ENCODE measurements at places on chromosomes 3 and 15.
A peak's percentile ranks its signal among the peaks of the same experiment; 100 is the strongest.

DNA sequence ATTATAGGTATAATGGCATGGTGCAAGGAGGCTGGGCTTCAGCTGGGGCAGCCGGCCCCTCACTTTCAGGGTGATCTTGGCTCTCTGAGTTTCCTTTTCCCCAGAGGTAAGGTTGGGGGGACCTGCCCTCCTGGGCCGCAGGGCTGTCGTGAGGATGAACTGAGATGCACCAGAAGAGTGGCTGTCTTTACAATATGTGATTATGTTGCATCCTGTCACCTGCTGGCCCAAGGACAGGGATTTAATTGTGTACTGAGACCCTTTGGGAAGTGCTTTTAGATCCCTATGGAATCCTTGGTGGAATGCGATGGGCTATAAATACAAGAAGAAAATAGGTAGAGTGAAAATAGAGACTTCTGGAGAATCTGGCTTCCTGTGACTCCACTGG, 22.1 kb downstream of the ANAPC13 start:
- no peak for DNase-seq

- no peak for DNase-seq
These were observed 105.8 kb downstream of the CBLB start for GRCh38 chr3:105762749-105763658.

- no peak for DNase-seq
These were observed 40.0 kb upstream of the LMOD3 start for GRCh38 chr3:69162308-69162980.

GRCh38 chr15:96700555-96700954, 370.1 kb downstream of the NR2F2 start:
- no peak for DNase-seq

- no peak for DNase-seq
These were observed 236.8 kb upstream of the GBE1 start for GRCh38 chr3:81998139-81998755.

DNA sequence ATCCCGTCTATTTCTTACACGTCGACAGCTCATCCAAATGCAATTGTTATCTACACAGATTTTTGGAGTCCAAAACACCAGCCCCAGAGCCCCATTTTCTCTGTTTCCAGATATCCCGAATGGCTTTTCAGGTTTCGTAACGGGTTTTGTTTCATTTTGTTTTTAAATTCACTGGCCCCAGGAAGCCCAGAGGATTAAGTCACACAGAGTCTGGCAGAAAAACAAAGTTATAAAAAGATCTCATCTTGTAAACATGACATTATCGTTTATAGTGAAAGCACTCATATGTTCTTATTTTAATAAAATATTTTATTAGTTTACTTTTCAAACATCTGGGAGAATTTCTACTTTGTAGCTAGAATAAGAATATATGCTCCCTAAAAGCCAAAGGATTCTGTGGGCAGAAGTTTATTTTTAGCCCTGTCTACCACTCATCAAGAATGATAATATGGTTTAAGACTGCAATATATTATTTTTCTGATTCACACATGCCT, 149.3 kb upstream of the SLC2A2 start:
- DNase-seq = no peak

DNA sequence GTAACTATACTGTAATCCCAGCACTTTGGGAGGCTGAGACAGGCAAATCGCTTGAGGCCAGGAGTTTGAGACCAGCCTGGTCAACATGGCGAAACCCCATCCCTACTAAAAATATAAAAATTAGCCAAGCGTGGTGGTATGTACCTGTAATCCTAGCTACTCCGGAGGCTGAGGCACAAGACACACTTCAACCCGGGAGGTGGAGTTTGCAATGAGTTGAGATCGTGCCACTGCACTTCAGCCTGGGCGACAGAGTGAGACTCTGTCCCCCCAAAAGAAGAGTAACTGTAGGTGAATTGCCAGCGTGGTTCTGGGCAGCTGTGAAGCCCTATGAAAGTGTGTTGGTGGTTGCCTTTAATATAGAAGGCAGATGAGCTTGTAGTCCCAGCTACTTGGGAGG, 95.9 kb downstream of the SLCO3A1 start:
- no peak for DNase-seq

- DNase-seq = no peak
These were observed 103.0 kb upstream of the TGFBR2 start for GRCh38 chr3:30503446-30503845.

DNA sequence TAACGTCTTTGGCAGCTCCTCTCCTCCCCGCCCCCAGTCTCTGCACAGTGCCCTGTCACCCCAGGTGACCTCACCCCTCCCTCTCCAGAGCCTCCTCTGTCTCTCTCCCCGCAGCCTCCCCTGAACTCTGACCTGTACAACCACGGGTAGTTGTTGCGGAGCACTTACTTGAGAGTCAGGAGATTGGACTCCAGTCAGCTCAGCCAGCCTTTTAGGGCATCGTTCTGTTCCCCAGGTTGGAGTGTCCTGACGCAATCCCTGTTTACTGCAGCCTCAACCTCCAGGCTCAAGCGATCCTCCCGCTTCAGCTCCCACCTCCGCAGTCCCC, 177.7 kb downstream of the UACA start:
- no peak for DNase-seq

GRCh38 chr3:185399737-185400667, 37.1 kb downstream of the MAP3K13 start:
- peak; percentile 50 for DNase-seq

DNA sequence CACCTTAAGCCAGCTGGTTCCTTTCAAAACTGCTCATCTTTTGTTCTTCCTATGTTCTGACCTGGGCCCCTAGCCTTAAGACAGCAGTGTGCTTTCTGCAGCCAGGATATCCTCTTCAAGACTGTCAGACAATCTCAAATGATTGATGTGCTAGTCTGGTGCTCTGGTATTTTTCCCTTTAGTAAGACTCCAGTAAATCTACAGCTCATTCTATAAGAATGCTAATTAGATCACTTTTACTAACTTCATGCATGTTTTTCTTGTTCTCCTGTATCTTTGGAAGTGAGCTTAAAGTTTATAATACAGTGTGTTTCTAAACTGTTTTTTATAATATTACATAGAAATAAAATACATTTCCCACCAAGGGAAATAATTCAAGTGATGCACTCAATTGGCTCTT, 220.9 kb upstream of the NANOGP8 start:
- DNase-seq = no peak

DNA sequence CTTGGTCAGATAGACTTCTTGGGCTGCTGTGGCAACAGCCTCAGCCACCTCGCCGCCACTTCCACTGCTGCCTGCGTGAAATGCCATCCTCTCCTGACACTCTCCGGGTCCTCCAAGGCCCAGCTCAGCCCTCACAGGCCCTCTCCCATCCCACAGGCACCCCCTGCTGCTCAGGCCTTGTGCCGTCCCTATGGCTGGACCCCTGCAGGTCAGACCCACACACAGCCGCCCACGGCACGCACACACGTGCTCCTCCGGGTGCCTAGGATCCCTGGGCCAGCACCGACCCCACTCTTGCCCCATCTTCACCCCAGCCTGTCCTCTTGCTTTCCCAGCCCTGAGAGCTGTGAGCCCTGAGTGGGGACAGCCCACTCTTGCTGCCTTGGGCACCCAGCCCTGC, 19.7 kb downstream of the CFAP100 start:
- DNase-seq = no peak

- DNase-seq = no peak
These were observed 51.7 kb downstream of the TRANK1 start for GRCh38 chr3:36893137-36893557.

DNA sequence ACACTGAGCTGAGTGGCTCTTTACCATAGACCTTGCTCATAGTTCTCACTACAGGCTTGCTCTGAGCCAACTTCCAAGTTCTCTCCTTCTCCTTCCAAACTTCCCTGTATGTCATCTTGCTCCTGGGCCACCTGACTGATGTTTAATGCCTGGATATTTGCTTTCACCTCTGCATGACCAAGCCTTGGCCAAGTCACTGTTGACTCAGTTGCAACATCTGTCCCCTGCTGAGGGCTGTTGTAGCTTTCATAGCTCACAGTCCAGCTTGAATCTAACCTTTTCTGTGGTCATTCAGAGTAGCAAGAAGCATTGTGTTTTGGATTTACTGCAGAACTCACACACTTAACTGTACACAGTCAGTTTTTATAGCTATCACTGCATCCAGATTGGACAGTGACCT, 171.8 kb upstream of the ROPN1 start:
- no peak for DNase-seq

- no peak for DNase-seq
These were observed 1.4 kb downstream of the CD200R1 start for GRCh38 chr3:112973325-112974177.

- DNase-seq = peak; percentile 30
These were observed at the start of gene FAM240A for GRCh38 chr3:46612324-46612723. TSS of gene FAM240A (plus strand) at chr3:46612525. CDS start at chr3:46612684, 159 bp downstream.

GRCh38 chr3:119349354-119350041, 55.3 kb downstream of the ARHGAP31 start:
- DNase-seq = no peak

- DNase-seq = no peak
These were observed 4.9 kb upstream of the ACKR4 start for GRCh38 chr3:132592216-132592615.

DNA sequence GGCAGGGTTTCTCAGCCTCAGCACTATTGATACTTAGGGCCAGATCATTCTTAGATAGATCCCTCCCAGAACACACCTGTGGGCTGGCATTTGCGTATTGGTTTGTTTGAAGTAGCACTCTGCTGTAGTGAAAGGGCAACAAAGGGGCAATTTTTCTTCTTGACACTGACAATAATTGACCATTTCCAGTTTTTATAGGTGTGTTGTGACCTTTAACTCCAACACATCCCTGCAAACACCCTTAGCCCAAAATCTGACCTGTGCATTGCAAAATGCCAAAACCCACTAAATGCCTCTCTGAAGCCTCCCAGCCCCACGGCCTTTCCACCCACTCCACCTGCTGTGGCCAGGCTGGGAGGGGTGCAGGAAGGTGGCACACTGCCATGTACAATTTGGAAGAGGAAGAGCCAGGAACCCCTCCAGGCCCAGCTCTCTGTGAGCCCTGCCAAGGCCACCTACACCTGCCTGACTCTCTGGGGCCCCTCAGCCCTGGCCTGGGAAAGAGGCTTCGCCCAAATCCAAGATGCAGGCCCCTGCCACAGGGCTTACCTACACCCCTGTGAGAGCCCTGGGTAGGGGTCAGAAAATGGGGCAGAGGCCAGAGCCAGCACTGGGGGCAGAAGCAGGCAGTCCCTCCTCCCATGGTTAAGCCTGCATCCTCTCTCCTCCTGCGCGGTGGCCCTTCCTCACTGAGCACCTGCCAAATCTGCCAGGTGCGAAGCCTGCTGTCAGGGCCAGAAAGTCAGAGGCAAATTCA, 9.6 kb upstream of the CYP11A1 start:
- DNase-seq = peak; percentile 39

- no peak for DNase-seq
These were observed 171.2 kb downstream of the ADAMTS17 start for GRCh38 chr15:100170291-100171210.

GRCh38 chr3:42702066-42702951, at the start of gene HHATL:
TSS of gene HHATL (minus strand) at chr3:42702798. CDS start at chr3:42700826, 1,972 bp downstream.
- peak; percentile 72 for DNase-seq

GRCh38 chr3:62020706-62021105, 352.6 kb downstream of the FEZF2 start:
- no peak for DNase-seq

DNA sequence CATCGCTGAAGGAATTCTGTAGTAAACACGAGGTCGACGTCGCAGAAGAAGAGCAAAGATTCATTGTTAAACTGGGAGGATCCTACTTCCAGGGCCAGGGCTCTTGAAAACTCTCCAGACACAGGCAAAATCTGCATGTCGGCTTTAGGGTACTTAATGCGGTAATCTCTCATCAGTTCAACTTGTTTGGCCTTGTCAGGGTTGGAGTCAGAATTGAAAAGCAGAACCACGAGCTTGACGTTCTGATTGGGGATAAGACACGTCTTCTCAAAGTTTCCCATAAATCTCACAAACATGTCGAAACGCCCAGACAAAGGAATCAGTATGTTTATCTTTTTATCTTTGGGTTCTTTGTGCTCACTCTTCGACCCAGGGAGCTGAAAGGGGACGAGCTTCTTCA, 74.0 kb downstream of the CHSY1 start:
- no peak for DNase-seq

DNA sequence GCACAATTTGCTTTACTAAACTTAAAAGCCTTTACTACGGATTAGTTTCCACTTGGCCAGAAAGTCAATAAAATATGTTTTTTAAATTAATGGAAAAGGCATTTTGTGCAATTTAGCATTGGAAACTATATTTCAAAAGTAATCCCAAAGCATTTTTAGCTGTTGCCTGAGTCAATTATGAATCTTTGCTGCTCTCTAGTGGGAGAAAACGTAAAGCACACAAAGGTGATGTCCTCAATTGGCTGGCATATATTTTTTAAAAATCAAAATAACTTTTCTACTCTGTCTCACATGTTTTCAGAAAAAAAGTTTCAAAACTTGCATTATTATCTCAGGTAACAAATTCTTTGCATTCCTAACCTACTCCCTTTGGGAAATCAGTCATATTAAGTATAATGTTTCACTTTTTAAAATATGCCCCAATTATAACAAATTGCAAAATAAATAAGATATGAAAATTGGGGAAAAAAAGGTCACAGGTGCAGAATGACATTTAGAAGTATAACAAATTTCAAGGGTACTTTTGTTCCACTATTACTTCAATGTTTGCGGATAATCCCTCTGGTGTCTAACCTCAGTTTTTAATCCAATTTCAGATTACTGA, 47.2 kb upstream of the TEX55 start:
- no peak for DNase-seq

- DNase-seq = no peak
These were observed 109.6 kb upstream of the FXR1 start for GRCh38 chr3:180802837-180803236.

DNA sequence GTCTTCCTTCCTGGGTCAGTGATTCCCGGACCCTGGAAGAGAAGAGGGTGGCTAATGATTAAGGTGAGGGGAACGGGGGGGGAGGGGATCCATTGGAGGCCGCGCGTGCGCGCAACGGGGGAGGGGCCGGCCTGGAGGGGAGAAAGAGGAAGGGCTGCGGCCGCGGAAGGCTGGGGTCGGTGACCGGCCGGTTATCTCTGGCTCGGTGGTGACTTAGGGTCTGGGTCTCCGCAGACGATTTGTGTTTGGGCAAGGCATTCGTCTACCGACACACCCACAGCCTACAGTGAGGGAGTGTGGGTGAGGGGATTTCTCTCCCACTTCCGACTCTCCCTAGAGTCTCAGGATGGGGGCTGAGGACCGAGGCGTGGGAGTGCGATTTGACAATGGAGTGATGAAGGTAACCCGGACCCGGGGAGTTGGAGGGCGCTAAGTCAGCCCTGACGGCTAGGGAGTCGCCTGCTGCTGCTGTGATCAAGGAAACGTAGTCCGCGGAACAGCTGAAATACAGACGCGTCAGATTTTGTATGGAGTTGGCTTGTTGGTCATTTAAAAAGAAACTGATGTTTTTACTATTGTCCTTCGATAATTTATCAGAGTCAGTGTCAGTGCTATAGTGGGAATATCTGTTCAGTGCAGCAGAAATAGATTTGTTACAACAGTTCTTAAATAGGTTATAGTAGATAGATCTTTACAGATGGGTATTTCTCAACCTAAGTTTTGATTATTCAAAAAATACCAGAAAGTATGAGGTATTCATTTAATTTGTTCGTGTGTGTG, 733 bp downstream of the RNF111 start:
- peak; percentile 56 for DNase-seq

Data from posterior cingulate gyrus (tissue), 11 donors.